ENCODE measurements at places on chromosomes 11 and 22. TPM values are rescaled to one million over a fixed set of nuclear protein-coding genes. Genes with fewer than 3 reads are reported as not detected.

KRTAP5-6 gene
- polyA plus RNA-seq: not detected

OR4A5 gene
- not detected for polyA plus RNA-seq

CEP126 gene
- polyA plus RNA-seq: 0.09 TPM

PPARA gene
- 7.2 TPM for polyA plus RNA-seq

NEFH gene
- polyA plus RNA-seq: not detected

GRCh38 chr22:35883031-35883620 is 145.5 kb downstream of the RBFOX2 start:
- no peak for DNase-seq

- DNase-seq: no peak
Measured at GRCh38 chr11:7571640-7572000, 57.8 kb downstream of the PPFIBP2 start.

GRCh38 chr11:12321217-12321937 is 56.0 kb upstream of the PARVA start:
- DNase-seq: no peak

- no peak for DNase-seq
Measured at GRCh38 chr11:129618046-129618569, 197.5 kb upstream of the TMEM45B start.

DNA sequence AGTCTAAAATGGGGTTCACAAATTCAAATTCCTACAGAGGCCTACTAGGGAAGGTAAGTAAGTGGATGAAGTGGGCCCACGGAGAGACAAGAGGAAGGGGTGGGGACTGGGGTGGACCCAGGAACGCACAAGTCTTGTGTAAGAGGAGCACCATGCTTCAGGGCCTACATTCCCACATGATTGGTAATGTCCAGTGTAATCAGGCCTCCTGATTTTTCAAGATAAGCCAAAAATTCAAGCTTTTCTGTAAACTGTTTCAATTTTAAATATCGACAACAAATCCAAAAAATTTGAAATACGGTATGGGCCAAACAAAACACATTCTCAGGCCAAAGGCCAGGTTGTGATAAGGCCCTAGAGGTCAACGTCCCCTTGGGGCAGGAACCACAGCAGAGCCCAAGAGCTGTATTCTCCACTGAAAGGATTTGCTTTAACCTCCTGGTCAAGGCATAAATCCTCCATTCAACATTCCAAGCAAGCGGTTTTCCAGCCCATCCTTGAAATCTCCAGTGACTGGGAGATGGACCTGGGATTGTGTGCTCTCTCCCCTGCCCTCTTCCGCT is 116.4 kb downstream of the TRIM29 start:
- no peak for DNase-seq
